Esophagus muscularis mucosa (tissue), 4 donors: ENCODE measurements at places on chromosomes 2 and 18. TPM values are rescaled to one million over a fixed set of nuclear protein-coding genes. Genes with fewer than 3 reads are reported as not detected.
A peak's percentile ranks its signal among the peaks of the same experiment; 100 is the strongest.

The NEU2 gene
- total RNA-seq: not detected

The TUBB8B gene
- not detected for total RNA-seq

The TIMM21 gene
- total RNA-seq: 39.7 TPM

The B4GALT6 gene
- 12.0 TPM for total RNA-seq

The ERICH2 gene
- not detected for total RNA-seq

The NMS gene
- not detected for total RNA-seq

The DIPK1C gene
- total RNA-seq: 0.50 TPM

The RAMP1 gene
- 287 TPM for total RNA-seq

The ANKRD30BL gene
- total RNA-seq: not detected

The SLC19A3 gene
- 1.5 TPM for total RNA-seq

The GREB1 gene
- 11.0 TPM for total RNA-seq

The TDRD15 gene
- total RNA-seq: not detected

DNA sequence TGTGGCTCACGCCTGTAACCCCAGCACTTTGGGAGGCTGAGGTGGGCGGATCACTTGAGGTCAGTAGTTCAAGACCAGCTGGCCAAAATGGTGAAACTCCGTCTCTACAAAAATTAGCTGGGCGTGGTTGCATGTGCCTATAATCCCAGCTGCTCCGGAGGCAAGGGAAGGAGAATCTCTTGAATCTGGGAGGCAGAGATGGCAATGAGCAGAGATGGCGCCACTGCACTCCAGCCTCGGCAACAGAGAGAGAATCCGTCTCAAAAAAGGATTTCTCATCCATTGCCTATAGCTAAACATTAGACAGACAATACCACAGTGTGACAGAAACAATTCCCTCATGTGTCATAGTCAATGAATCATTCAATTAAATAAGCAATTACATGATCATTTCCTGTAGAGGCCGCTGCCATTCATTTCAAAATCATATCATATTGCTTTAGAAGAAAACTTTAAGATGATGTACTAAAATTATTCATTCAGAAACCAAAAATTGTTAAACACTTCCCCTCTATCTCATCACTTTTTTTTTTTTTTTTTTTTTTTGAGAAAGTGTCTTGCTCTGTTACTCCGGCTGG, 69.5 kb upstream of the TGIF1 start:
- no peaks in the 10 kb centered on the region for H3K4me1 ChIP-seq
- DNase-seq: peak; percentile 88
- H3K27me3 ChIP-seq: no peaks in the 10 kb centered on the region
- H3K36me3 ChIP-seq: no peaks in the 10 kb centered on the region
- no peak overlapping the region for H3K27ac ChIP-seq
- no peak overlapping the region for H3K4me3 ChIP-seq

DNA sequence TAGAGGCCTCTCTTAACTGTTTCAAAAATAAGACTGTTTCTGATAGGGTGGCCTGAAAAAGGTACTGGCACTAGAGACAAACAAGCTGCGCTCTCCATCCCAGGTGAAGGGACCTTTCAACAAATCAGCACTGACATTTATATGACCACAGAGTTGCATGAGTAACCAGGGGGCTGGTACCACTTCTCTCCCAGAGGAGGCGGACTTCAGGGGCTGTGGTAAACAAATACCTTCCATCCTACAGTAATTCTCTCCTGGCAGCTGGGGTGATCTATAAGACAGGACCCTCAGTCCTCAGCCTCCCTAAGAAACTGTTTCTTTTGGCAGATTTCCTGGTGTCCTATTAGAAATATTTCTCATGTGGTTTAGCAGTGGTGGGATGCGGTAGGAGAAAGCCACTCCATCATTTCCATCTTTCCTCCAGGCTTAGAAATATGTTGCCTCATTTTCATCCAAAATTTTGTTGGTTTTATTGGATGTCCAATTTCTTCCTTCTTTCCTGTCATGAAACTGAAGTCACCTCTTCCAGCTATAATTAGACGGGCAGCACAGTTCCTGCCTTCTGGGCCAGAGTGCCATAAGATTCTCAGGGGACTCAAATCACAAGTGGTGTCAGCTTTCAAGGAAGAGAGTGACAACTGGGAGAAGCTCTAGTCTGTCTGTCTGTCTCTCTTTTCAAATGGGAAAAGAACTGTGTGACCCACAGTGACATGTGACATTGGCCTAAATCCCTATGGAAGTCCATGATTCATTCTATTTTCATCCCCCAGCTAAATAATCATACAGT, 96.4 kb downstream of the CYRIA start:
- no peaks in the 10 kb centered on the region for H3K27me3 ChIP-seq
- no peak overlapping the region for H3K27ac ChIP-seq
- peaks cover 11% of the 10 kb centered on the region for H3K36me3 ChIP-seq
- no peak for DNase-seq
- H3K4me1 ChIP-seq: no peaks in the 10 kb centered on the region
- no peak overlapping the region for H3K4me3 ChIP-seq

GRCh38 chr2:125576558-125576957, 1079.4 kb upstream of the GYPC start:
- no peak overlapping the region for H3K4me3 ChIP-seq
- H3K27me3 ChIP-seq: no peaks in the 10 kb centered on the region
- DNase-seq: no peak
- no peaks in the 10 kb centered on the region for H3K36me3 ChIP-seq
- no peak overlapping the region for H3K27ac ChIP-seq
- H3K4me1 ChIP-seq: no peaks in the 10 kb centered on the region

- peak overlapping the region; percentile 26 for H3K4me3 ChIP-seq
- H3K27ac ChIP-seq: no peak overlapping the region
- H3K36me3 ChIP-seq: no peaks in the 10 kb centered on the region
- peaks cover 26% of the 10 kb centered on the region for H3K4me1 ChIP-seq
- H3K27me3 ChIP-seq: no peaks in the 10 kb centered on the region
Measured at GRCh38 chr18:45838302-45839070, 13.0 kb downstream of the SIGLEC15 start.

DNA sequence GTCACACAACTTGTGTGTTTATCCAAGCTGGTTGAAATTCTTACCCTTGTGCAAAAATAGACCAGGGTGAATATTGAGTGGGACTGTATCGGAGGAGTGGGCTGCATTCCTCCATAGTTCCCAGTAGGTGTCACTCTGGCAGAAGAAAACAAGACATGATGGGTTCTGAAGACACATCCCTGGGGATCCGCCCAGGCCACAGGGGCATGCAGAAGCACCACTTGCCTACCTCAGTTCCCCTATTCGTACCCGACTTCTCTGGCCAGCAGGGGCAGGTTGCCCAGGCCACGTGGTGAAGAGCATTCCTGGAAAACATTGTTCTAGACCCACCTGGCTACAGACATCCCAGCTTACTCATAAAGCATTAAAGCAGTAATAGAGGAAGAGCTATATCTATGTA, 168.2 kb downstream of the FAM210A start:
- H3K27me3 ChIP-seq: no peaks in the 10 kb centered on the region
- no peak overlapping the region for H3K27ac ChIP-seq
- H3K36me3 ChIP-seq: no peaks in the 10 kb centered on the region
- H3K4me3 ChIP-seq: no peak overlapping the region

GRCh38 chr2:194545978-194546377, 1111.0 kb upstream of the SLC39A10 start:
- no peak overlapping the region for H3K4me3 ChIP-seq
- no peaks in the 10 kb centered on the region for H3K27me3 ChIP-seq
- H3K27ac ChIP-seq: no peak overlapping the region
- peaks cover 11% of the 10 kb centered on the region for H3K4me1 ChIP-seq
- no peak for DNase-seq

DNA sequence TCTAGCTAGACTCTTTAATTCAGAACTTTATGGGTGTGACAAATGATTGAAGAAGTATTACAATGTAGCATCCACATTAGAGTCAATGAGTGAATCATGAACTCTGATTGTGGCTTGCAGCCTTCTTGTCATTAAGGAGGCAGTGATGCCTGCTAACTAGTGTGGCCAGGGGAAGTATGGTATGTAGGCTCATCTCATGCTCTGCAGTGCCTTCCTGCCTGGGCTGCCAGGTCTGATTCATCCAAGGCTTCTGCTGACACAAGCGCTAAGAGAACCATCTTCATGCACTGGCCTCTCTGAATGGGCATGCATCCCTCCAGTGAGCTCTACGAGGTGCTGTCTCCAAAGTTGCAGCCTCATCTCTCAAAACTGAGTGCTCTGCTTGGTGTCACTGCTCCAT, 144.3 kb downstream of the MTCL1 start:
- no peaks in the 10 kb centered on the region for H3K4me1 ChIP-seq
- no peak overlapping the region for H3K27ac ChIP-seq
- H3K36me3 ChIP-seq: no peaks in the 10 kb centered on the region
- H3K27me3 ChIP-seq: no peaks in the 10 kb centered on the region
- H3K4me3 ChIP-seq: no peak overlapping the region

GRCh38 chr18:47118981-47119380, 31.3 kb downstream of the HDHD2 start:
- H3K36me3 ChIP-seq: peaks cover 5% of the 10 kb centered on the region
- no peak overlapping the region for H3K27ac ChIP-seq
- no peaks in the 10 kb centered on the region for H3K27me3 ChIP-seq
- H3K4me3 ChIP-seq: no peak overlapping the region

- H3K4me3 ChIP-seq: no peak overlapping the region
- DNase-seq: no peak
- H3K27ac ChIP-seq: no peak overlapping the region
- H3K4me1 ChIP-seq: peaks cover 24% of the 10 kb centered on the region
Measured at GRCh38 chr2:13005761-13006335, 289.1 kb downstream of the TRIB2 start.

DNA sequence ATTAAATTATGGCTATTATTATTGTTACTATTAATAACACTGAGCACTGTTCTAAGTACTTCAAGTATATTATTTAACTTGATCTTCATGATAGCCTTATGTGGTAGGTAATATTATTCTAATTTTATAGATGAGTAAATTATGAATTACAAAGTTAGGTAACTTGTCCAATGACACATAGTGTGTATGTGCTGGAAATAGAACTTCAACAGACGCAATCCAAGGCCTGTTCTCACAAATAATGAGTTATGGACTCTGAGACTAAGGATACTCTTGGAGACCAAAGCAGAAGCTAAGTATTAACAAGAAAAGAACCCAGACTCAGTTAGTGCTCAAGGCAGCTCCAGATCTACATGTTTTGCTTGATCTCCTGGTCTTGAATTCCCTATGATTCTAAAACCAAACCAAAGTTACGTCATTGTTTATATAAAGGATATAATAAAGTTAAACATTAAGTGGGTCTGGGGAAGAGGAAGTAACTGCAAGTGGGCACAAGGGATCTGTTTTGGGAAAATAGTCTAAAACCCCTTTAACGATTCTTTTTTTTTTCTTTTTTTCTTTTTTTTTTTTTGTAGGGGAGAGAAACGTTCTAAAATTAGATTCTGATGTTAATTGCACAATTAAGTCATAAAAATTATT, 211.3 kb downstream of the ERBB4 start:
- H3K27ac ChIP-seq: no peak overlapping the region
- H3K36me3 ChIP-seq: no peaks in the 10 kb centered on the region
- no peak overlapping the region for H3K4me3 ChIP-seq
- no peak for DNase-seq
- H3K4me1 ChIP-seq: no peaks in the 10 kb centered on the region

DNA sequence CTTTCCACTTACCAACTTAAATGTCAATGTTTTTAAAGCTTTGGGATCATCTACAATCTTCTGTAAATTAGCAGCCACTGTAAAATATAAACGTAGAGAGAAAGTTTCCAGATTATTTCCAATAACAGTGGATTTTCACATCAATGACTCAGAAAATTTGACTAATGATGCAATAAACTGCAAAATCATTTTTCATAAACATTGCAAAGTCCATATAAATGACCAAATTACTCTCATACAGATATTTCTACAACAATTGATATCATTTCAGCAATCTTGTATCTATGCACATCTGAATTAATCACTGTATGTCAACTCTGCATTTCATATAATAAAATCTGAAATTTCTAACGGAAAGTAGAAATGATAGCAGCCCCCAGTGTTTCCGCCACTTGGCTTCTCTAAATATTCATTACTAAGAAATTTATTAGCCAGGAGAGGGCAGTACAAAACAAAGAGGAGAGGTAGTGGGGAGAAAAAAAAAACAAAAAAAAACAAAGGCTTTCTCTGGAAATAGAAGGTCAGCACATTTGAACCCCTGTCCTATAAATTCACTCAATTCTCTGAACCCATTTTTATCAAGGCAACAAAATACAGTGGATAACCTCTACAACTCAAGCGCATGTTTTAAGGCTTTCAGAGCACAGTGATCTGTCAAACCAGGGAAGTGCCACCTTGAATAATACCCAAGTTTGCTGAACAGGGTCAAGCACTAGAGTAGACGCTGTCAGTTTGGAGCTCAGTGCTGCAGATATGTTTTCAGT, 282.6 kb downstream of the STK39 start:
- no peaks in the 10 kb centered on the region for H3K36me3 ChIP-seq
- peaks cover 36% of the 10 kb centered on the region for H3K4me1 ChIP-seq
- H3K27me3 ChIP-seq: no peaks in the 10 kb centered on the region
- no peak for DNase-seq

DNA sequence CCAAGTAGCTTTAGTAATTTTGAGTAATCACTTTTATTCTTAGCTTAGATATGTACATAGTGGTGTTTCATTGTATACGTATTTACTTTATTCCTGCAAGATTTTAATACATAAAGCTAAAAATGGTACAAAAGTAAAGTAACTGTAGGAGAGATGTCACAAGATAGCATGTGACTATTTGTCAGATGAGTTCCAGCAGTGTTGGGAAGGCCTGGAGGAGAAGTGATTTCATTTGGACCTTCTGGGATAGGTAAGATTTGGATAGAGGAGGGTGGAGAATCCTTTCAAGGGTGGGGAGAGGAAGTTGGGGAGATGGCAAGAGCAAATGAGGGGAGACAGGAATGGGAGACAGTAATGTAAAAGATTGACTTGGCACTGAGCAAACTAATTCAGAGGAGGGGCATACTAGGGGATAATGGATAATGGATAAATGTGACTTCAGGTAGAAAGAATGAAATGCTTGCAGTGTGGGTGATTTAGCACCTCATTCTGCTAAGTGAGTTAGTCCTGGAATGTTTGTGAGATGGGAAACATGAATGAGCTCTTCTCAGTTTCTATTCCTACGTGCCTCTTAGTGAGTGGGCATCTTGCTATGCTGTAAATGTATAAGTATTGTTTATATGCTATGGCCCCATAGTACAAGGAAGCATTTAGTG, 10.5 kb downstream of the WDR43 start:
- no peaks in the 10 kb centered on the region for H3K27me3 ChIP-seq
- H3K36me3 ChIP-seq: peaks cover 47% of the 10 kb centered on the region
- peaks cover 12% of the 10 kb centered on the region for H3K4me1 ChIP-seq
- H3K4me3 ChIP-seq: no peak overlapping the region
- DNase-seq: no peak

DNA sequence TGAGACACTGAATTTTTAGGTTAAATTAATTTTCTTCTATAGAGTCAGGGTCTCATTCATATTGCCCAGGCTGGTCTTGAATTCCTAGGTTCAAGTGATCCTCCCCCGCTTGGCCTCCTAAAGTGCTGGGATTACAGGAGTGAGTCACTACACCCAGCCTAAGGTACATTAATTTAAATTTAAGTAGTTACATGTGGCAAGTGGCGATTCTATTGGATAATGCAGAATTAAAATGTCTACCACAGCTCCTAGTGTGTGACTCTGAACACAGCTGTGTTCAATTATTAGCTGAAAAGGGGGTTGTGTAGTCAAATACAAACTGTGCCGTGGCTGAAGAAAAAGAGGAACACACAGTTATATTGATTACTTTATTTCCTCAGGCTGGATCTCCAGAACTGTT, 2.2 kb upstream of the CAD start:
- H3K27me3 ChIP-seq: no peaks in the 10 kb centered on the region
- H3K4me1 ChIP-seq: peaks cover 41% of the 10 kb centered on the region
- no peaks in the 10 kb centered on the region for H3K36me3 ChIP-seq

- no peak overlapping the region for H3K4me3 ChIP-seq
- H3K27ac ChIP-seq: peak overlapping the region; percentile 62
- peaks cover 5% of the 10 kb centered on the region for H3K4me1 ChIP-seq
Measured at GRCh38 chr2:161030260-161031063, 129.8 kb upstream of the TANK start.
